ENCODE measurements at places on chromosomes 12 and 14. TPM values are rescaled to one million over a fixed set of nuclear protein-coding genes. Genes with fewer than 3 reads are reported as not detected.

Gene LHX5
- total RNA-seq: not detected

Gene NEUROD4
- total RNA-seq: not detected

Gene TGM1
- 0.36 TPM for total RNA-seq

Gene TMEM119
- 362 TPM for total RNA-seq

Gene CCDC196
- total RNA-seq: not detected

Gene ANG
- 7.2 TPM for total RNA-seq

Gene RTL1
- not detected for total RNA-seq

Gene NFATC4
- 101 TPM for total RNA-seq

Gene EIF2S3B
- total RNA-seq: 2.9 TPM

Gene SLCO1B1
- not detected for total RNA-seq

Gene NPFF
- total RNA-seq: not detected

Gene POC1B
- 24.8 TPM for total RNA-seq

Gene OR4K15
- not detected for total RNA-seq

Gene FAM234B
- 5.6 TPM for total RNA-seq

Gene RNASE1
- total RNA-seq: not detected

Gene GPR68
- total RNA-seq: 8.5 TPM

Gene CDH24
- total RNA-seq: 3.3 TPM

Gene TRIM9
- total RNA-seq: 1.1 TPM

Gene TSHR
- not detected for total RNA-seq

Gene NINJ2
- 5.8 TPM for total RNA-seq

Gene PDZRN4
- total RNA-seq: not detected

Gene SOX5
- 5.1 TPM for total RNA-seq

Gene CEP83
- total RNA-seq: 14.1 TPM

Gene TBX5
- not detected for total RNA-seq

Gene SLC8A3
- under 0.01 TPM for total RNA-seq

Gene TAS2R20
- 5.4 TPM for total RNA-seq

Gene OAS2
- 8.3 TPM for total RNA-seq

Gene DAD1
- total RNA-seq: 213 TPM

Gene CLEC2B
- 11.5 TPM for total RNA-seq

Gene E2F7
- 16.5 TPM for total RNA-seq

Gene HOXC4
- 3.3 TPM for total RNA-seq

Gene RNASE4
- total RNA-seq: 24.2 TPM

Gene NRXN3
- total RNA-seq: 1.8 TPM

Gene LMO3
- 3.2 TPM for total RNA-seq

Gene CD163L1
- total RNA-seq: under 0.01 TPM

Gene TM7SF3
- total RNA-seq: 68.0 TPM

Gene SPIC
- total RNA-seq: not detected

Gene NXPH4
- total RNA-seq: 0.88 TPM

Gene SLC35E3
- 5.8 TPM for total RNA-seq

Gene RAD52
- 10.1 TPM for total RNA-seq

Gene PLCZ1
- total RNA-seq: not detected

Gene KRT74
- not detected for total RNA-seq

Gene SEC23A
- total RNA-seq: 326 TPM

Gene DEGS2
- 0.29 TPM for total RNA-seq

Gene ZNF268
- 20.3 TPM for total RNA-seq

Gene GARIN6
- total RNA-seq: not detected

Gene ACSS3
- total RNA-seq: 22.4 TPM

Gene TUNAR
- total RNA-seq: not detected

Gene GNG2
- 7.4 TPM for total RNA-seq

Gene ADCY4
- total RNA-seq: 17.7 TPM

Gene RPGRIP1
- under 0.01 TPM for total RNA-seq

Gene MED13L
- total RNA-seq: 476 TPM

Gene STAB2
- not detected for total RNA-seq

Gene TTC6
- under 0.01 TPM for total RNA-seq

Gene MAPK1IP1L
- total RNA-seq: 37.4 TPM

Gene SCFD1
- 141 TPM for total RNA-seq

Data from osteoblast (primary cell).